ENCODE measurements at places on chromosomes 13 and 19.

DNA sequence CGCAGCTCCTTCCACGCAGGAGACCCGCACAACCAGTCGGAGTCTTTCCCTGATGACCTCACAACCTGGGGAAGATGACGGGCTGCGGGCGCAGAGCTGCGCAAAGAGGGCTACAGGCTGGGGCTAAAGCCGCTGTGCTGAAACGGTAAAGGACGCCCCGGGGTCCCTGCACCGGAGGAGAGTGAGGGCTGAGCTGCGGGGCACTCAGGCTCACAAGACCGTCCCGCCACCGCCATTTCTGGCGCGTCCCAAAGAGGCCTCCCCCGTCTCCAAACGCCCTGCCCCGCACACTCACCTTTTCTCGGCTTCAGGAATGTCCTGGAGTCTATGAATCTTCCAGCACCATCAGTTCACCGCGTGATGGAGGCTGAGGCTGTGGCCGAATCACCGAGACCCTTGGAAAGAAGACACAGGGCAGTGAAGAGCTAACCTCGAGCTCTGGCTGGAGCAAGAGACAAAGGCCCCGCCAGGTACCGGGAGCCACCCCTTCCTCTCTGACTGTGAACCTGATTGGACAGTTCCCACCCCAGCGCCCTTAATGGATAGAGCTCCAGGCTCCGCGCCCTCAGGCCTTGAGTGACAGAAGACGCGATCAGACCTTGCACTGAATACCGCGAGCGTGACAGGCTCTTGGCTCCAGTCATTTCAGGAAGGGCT is 41.8 kb upstream of the ZNF429 start:
- no peak for DNase-seq

- no peak for DNase-seq
These were observed 46.0 kb upstream of the STK24 start for GRCh38 chr13:98622931-98623331.

GRCh38 chr13:25204863-25205262 is 32.8 kb upstream of the AMER2 start:
- DNase-seq: no peak

DNA sequence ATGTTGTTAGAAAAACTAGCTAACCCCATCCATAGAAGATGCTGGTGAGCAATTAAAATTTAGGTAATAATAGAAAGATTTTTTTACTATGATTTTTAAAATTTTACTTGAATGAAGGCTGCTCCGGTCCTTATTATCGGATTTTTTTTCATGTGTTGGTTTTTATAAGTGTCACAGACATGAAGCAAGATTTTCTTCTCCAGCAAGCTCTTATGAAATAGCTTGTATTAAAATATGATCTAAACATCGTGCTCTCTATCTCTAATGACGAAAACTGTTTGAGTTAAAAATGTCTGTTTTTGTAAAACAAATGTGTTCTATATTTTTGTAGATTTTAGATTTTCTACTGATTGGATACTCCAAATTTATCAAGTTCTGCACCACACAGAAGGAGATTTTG is 339.6 kb downstream of the ZNF536 start:
- no peak for DNase-seq

DNA sequence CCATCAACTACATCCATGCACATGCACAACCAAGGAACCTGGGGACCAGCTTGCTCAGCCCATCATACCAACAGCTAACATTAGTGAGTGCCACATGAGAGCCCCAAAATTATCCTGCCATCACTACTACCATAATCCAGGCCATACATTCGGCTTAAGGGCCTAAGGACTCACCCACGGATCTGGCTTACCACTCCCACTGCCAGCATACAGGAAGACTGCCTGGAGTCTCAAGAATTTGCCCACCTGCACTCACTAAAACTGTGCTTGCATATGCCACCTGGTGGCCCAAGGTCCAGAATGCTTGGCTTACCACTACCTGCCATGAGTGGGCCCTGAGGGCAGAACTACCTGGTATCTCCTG is 1562.9 kb upstream of the PRR20A start:
- DNase-seq: no peak

DNA sequence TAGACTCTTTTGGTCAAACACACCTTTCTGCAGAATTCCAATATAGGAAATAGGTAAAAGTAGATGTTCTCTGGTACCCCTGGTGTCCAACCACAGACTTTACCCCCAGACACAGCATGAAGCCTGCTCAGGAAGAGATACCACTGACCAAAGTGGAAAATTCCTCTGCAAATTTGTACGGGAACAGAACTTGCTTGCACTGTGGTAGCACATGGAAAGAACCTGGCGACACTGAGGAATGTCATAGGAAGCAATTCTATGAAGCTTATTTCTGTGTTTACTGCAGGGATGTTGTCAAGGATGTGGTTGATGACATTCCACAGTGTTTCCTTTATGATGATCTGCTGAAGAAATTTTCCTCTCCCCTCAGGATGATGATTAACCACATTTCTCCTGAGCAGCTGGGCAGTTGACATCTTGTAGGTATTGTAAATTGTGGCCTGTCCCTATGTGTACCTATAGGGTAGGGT is 48.9 kb upstream of the TNFSF11 start:
- DNase-seq: no peak

GRCh38 chr13:45316338-45316737 is 24.6 kb downstream of the TPT1 start:
- no peak for DNase-seq

GRCh38 chr19:50210425-50210824 is 7.0 kb downstream of the MYH14 start:
- no peak for DNase-seq

All from right renal cortex interstitium (tissue), 3 donors.